Lung (tissue), 17 donors: ENCODE measurements at places on chromosomes 2 and 18. TPM values are rescaled to one million over a fixed set of nuclear protein-coding genes. Genes with fewer than 3 reads are reported as not detected.

THUMPD2 gene
- 8.3 TPM for total RNA-seq

DNA sequence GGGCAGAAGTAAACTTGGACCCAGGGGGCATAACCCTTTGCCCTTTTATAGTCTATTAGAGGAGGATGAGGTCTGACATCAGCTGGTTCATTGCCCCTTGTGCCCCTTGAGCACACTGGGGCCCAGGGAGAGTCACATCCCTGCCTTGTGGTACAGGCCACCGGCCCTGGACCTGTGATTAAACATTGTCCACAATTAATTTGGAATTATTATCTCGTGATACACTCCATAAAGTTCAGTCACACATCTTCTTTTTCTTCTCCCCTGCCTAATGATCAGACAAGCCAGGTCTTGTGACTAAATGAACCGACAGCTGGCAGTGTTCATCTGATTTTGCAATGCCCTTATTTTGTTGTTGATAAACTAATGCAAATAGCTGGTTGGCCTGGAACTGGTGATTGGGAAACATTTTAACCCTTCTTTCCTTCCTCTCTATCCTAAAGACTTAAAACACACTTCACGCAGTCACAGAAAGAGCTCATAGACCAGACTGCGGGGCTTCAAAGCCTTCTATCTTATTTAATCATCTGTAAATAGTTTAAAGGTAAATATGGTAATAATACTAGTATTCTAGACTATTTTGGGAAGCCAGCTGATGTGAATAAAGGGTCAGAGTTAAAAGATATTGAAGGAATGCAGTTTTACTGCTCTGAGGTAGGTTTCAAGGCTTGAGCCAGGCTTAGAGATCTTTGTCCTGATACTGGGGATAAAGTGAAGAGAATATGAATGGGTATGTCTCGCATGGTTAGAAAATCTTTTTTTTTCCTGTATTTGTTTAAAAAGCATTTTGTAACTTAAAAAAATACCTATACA is 13.4 kb downstream of the IL1R1 start:
- peak; percentile 88 for DNase-seq
- H3K4me3 ChIP-seq, result no peak overlapping the region
- H3K36me3 ChIP-seq, result peaks cover 18% of the 10 kb centered on the region
- H3K27ac ChIP-seq, result peak overlapping the region; percentile 78

DNA sequence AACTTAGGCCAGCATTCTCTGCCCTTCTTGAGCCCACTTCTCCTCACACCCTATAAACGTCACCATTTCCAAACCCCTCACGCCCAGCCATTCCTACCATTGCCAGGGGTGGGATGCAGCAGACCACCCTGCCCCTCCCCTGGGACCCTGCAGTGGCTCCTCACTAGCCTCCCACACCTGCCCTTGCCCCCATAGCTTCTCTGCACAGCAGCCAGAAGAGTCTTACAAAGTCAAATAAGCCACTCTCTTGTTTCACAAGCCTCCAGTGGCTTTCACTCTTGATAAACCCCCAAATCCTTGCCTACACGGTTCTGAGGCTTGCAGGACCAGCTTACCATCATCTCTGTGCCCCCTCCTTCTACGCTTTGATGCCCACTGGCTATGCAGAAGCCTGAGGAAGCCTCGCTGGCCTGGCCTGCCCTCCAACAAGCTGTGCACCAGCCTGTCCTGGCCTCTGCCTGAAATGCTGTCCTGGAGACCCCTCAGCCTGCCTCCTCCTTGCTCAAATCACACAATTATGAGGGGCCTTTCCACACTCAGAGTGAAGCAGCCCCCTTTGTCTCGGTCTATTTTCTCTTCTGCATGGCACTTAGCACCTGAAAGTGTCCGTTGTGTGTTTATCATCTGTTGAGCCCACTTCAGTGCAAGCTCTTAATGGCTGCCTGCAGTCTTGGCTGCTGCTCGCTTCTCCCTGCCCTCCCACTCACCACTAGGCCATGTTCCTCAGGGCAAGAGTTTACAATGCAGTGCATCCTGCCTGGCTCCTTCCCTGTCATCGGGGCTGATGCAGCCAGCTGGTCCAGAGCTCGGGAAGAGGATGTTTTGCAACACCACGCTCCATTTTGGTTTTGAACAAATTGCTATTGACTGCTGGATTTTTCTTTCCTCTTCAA is 82.6 kb upstream of the RGPD5 start:
- DNase-seq, result no peak
- H3K27ac ChIP-seq, result no peak overlapping the region
- H3K36me3 ChIP-seq, result no peaks in the 10 kb centered on the region
- H3K27me3 ChIP-seq, result no peaks in the 10 kb centered on the region

GRCh38 chr2:181552808-181553207 is 95.6 kb downstream of the ITGA4 start:
- H3K4me1 ChIP-seq, result no peaks in the 10 kb centered on the region
- H3K27ac ChIP-seq, result no peak overlapping the region
- no peak overlapping the region for H3K4me3 ChIP-seq
- no peak for DNase-seq
- no peaks in the 10 kb centered on the region for H3K36me3 ChIP-seq

DNA sequence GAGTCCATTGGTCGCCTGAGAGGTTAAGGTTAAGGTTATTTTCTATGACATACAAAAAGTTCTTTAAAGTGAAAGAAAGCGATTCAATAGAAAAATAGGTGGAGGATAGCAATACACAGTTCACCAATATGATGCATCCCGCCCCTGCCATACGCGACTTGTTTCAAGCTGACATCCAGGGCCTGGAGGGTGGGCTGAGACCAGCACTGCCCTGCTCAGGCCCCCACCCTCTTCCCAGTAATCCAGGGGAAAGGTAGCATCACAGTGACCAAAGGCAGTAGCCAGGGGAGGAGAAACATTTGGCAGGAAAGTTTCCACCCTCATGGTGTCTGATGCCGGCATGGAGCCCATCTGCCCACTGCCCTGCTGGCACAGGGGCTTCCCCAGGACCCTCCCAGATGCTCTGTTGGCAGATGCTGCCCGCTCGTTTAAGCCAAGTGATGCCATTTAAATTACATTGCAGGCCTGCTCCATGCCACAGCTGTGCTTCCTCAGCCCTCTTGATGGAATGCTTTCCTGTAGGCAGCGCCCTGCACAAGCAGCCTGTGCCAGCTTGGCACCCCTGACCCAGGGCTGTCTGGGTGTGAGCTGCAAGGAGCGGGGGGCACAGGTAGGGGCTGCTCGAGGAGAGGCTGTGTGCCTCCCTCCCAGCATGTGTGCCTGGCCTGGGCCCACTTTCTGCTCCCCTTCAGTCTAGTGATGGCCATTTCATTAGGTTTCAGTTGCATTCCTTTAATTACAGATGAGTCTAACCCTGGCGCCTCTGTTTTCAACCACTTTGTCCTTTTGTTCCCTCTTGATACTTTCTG is 10.7 kb upstream of the ANO7 start:
- peaks cover 2% of the 10 kb centered on the region for H3K4me1 ChIP-seq
- H3K4me3 ChIP-seq, result no peak overlapping the region
- H3K27ac ChIP-seq, result no peak overlapping the region
- no peaks in the 10 kb centered on the region for H3K27me3 ChIP-seq
- DNase-seq, result no peak

- no peaks in the 10 kb centered on the region for H3K4me1 ChIP-seq
- H3K36me3 ChIP-seq, result no peaks in the 10 kb centered on the region
- no peaks in the 10 kb centered on the region for H3K27me3 ChIP-seq
- no peak overlapping the region for H3K4me3 ChIP-seq
These were observed 63.0 kb upstream of the OTOF start for GRCh38 chr2:26540961-26541360.
